ENCODE measurements at places on chromosomes 3 and 15.

- no peak for DNase-seq
Measured at GRCh38 chr3:185693985-185694653, 108.0 kb downstream of the SENP2 start.

DNA sequence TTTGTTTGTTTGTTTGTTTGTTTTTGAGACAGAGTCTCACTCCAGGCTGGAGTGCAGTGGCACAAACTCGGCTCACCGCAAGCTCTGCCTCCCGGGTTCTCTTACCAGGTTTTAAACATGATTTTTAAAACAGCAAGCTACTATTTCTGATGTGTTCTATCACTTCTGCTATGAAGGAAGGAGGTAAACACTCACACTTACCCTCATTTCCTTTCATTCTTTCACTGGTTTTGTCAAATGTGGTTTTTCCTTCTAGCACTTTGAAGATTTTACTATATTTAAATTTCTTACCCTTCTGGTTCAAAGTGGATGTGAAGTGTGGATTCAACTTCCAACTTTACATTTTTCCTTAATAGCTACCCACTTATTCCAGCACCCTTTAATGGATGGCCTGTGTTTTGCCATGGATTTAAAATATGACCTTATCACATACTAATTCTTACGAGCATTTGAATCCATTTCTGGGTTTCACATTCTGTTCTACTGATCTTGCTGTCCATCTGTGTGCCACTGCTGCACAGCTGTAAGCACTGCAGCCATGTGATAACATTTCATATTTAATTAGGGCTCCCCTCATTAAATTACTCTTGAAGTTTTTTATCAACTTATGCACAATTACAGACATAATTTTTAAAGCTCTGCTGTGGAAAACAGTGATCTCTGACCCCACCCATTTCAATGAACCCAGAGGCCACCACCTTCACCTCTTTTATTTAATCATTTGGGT, 42.3 kb downstream of the TXNRD3 start:
- DNase-seq = no peak

DNA sequence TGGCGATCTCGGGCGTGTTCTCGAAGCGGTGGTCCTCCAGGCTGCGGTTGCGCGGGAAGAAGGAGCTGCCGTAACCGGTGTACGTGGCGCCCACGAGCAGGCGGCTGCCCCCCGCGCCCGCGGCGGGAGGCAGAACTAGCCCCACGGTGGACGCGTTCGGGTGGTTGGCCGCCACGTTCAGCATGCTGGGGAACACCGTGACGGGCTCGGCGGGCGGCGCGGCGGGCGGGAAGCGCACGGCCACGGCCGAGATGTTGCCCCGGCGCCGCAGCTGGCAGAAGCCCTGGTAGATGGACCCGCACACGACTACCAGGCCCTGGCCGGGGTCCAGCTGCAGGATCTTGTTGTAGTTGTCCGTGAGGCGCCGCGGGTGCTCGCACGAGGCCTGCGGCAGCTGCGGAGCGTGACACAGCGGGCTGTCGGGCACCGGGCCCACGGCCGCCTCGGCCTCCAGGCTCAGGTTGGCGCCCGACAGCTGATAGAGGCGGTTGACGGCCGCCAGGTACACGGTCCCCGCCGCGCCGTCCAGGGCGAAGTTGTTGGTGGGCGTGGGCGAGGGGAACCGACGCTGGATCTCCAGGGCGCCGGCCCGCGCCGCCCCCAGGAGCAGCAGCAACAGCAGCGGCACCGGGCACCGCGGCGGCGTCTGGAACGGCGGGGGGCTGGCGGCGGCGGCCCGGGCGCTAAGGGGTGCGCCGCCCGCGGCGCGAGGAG, 397 bp downstream of the PLXND1 start:
- DNase-seq = no peak

- DNase-seq = no peak
Measured at GRCh38 chr3:15844889-15845288, 47.1 kb upstream of the ANKRD28 start.

DNA sequence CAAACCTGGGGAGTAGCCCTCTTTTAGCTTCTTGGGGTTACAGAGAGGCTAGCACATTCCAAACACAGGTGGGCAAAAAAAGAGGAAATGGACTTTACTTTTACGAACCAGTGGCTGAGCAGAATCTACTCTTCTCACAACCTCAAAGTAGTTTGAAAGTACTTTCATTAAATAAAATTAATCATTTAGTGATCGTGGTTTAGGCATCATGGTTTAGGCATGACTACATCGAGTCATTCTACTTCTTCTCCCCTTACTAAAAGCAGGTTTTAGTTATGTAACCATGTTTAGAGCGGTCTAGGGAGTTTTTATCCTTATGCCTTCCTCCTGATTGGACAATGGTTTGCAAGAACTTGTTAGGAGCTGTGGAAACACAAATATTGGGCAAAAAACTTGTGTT, 2.5 kb upstream of the GREM1 start:
- no peak for DNase-seq

DNA sequence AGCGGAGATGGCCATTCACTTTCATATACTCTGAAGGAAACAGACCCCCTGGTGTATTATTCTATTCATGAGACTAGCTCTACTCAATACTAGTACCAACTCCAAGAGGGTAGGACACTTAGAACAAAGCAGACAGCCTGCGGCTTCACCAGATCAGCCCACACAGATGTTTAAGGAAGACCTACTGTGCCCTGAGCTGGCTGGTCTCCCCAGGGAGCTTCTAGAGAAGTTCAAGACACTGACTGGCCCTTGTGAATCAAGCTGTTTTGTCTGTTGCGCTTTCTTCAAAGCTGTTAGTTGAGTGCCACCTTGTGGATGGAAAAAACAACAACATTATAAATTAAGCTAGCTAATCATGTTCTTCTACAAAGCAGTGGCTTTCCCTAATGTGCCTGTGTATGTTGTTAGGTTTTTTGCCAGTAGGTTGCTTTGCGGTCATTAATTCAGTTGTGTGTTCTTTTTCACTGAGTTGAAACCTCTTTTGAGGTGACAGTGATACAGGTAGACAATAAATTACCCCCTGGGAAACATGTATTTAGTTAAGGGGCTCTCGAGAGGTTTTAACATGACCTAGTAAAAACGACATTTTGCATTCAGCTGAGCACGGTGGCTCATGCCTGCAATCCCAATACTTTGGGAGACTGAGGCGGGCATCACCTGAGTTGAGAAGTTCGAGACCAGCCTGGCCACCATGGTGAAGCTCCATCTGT, 64.2 kb upstream of the MYZAP start:
- DNase-seq = no peak

GRCh38 chr3:34005886-34006285, 207.5 kb downstream of the PDCD6IP start:
- no peak for DNase-seq

- peak; percentile 42 for DNase-seq
Measured at GRCh38 chr3:127628788-127629466, at the start of gene PODXL2. Gene PODXL2, plus strand, starts transcription at chr3:127629185. Its CDS starts 35 bp downstream, at chr3:127629220.

GRCh38 chr3:149858911-149859310, 45.9 kb downstream of the RNF13 start:
- no peak for DNase-seq

DNA sequence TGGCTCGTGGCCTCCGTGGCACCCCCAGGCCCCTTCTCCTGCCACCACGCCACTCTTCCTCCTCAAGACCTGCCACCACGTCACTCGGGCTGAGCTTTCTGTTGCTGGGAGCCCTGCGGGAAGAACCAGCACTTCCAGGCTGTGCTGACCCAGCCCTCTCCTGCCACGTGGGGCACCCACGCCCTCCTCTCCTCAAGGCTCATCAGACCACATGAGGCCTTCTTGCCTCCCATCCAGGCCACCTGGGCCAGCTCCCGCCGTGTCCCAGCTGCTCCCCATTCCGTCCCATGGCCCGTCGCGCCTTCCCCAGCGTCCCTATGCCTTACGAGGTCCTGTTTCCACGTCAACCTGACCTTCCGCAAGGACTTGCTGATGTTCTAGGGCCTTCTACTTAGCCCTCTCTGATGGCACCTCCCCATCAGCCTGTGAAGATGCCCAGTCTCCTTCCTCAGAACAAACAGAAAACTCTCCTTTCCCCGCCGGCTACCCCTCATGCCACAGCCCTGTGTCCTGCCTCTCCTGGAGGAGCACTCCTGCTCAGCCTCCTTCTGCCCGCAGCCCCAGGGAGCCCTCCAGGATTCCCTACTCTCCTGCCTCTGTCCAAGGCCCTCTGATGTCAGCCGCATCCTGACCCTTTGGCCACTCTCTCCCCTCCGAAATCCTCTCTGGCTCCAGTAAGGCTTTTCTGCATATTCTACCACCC, 71.1 kb upstream of the BLM start:
- DNase-seq = no peak

GRCh38 chr3:182331341-182331740, 462.0 kb upstream of the ATP11B start:
- no peak for DNase-seq

- DNase-seq = peak; percentile 34
Measured at GRCh38 chr15:75131269-75131643, 70.4 kb upstream of the C15orf39 start.

GRCh38 chr3:111362381-111363009, 179.5 kb upstream of the CD96 start:
- no peak for DNase-seq

- DNase-seq = no peak
Measured at GRCh38 chr15:42931702-42932486, 11.3 kb upstream of the TTBK2 start.

- no peak for DNase-seq
Measured at GRCh38 chr15:101613130-101614000, 38.8 kb downstream of the TM2D3 start.

- no peak for DNase-seq
Measured at GRCh38 chr15:78762985-78763795, 48.1 kb downstream of the ADAMTS7 start.

GRCh38 chr3:47296562-47297302, 14.0 kb downstream of the KLHL18 start:
- DNase-seq = no peak

- no peak for DNase-seq
Measured at GRCh38 chr3:60463685-60464084, 787.6 kb downstream of the FHIT start.

DNA sequence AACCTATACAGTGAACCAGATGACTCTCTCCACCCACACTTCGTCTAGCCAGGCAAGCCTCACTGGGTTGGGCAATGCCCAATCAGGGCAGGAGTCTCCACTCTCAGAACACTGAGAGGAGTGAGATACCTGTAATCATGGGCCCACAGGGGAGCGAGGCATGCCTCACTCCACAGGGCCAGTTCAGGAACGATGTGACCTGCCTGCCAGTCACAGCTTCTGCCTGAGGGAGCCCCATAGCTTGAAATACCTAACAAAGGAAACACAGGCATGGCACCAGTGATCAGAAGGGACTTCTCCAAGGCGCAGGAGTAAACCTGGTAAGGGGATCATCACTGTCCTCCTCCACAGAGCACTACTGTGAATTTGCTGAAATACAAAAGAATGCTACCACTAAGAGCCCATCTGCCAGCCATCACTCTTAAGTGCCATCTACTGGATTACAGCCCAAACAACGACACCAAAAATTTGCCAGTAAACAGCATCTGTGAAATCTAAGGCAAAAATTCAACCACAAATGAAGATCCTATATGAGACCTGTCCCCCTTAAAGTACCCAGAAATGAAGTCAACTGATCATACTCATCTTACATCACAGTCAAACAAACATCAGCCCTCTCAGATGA, 689.9 kb upstream of the SEMA6D start:
- no peak for DNase-seq

DNA sequence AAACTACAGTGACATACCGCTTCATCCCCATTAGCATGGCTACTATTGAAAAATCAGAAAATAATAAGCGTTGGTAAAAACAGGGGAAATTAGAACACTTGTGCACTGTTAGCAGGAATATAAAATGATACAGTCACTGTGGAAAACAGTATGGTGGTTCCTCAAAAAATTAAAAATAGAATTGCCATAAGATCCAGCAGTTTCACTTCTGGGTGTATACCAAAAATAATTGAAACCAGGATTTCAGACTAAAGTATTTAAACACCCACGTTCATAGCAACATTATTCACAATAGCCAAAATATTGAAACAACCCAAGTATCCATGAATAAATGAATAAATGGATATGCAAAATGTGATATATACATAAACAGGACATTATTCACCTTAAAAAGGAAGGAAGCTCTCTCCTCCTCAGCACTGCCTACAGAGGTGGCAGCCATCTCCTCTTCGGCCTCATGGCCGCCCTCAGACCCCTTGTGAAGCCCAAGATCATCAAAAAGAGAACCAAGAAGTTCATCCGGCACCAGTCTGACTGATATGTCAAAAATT, 34.1 kb downstream of the NGLY1 start:
- no peak for DNase-seq

- DNase-seq = no peak
Measured at GRCh38 chr3:58355179-58355578, 22.5 kb downstream of the PXK start.

- DNase-seq = no peak
Measured at GRCh38 chr3:140448001-140448400, 229.9 kb upstream of the TRIM42 start.

DNA sequence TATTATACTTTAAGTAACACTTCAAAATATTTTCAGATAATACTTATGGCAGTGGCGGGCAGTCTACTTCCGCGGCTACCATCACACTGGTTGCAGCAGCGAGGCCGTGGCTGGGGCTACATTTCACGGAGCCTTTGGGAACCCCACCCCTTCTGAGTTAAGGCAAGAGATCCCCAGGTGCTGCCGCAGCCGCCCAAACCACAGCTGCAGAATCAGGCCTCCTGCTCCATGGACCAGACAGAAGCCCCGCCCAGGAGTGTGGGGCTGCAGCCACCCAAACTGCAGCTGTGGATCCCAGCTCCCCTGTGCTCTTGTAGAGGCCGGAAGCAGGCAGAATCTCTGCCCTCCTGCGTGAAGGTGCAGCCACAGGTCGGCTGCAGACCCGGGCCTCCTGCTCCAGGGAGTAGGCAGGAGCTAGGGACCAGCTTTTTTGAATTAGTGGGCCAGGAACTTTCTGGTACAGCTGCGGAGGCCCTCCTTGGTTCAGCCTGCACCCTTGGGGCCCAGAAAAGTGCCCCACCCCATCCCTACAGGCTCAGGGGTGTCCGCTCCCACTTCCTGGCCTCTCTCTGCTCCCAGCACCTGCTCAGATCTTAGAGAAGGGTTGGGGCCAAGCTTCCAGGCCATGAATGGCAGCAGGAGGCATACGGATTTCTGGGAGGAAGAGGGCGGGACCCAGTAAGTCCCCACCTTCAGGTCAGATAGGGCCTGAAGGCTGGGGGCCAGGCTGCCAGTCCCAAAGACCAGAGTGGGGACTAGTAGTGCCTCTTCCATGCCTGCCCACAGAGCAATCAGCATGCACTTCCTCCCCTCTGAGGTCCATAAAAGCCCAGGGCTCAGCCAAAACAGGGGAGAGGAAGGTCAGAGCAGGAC, 1188.8 kb upstream of the CADM2 start:
- no peak for DNase-seq

DNA sequence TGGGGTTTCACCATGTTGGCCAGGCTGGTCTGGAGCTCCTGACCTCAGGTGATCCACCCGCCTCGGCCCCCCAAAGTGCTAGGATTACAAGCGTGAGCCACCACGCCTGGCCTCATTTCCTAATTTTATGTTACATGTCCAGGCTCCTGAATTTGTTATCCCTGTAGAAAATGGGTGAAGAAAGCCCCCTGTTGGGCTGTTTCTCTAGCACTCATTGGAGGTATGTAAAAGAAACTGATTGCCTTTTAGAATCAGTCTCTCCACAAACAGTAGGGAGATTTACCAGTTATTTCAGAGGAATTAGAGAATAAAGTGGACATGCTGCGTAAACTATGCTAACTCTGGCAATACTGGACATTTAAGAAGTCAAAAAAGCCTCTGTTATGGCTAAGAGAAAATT, 364.1 kb upstream of the TBL1XR1 start:
- no peak for DNase-seq

GRCh38 chr3:60238550-60238949, 1012.7 kb downstream of the FHIT start:
- DNase-seq = no peak

Data from CD4-positive, alpha-beta T cell (primary cell).